GM12865 (cell line): ENCODE measurements at places on chromosomes 4 and X.

DNA sequence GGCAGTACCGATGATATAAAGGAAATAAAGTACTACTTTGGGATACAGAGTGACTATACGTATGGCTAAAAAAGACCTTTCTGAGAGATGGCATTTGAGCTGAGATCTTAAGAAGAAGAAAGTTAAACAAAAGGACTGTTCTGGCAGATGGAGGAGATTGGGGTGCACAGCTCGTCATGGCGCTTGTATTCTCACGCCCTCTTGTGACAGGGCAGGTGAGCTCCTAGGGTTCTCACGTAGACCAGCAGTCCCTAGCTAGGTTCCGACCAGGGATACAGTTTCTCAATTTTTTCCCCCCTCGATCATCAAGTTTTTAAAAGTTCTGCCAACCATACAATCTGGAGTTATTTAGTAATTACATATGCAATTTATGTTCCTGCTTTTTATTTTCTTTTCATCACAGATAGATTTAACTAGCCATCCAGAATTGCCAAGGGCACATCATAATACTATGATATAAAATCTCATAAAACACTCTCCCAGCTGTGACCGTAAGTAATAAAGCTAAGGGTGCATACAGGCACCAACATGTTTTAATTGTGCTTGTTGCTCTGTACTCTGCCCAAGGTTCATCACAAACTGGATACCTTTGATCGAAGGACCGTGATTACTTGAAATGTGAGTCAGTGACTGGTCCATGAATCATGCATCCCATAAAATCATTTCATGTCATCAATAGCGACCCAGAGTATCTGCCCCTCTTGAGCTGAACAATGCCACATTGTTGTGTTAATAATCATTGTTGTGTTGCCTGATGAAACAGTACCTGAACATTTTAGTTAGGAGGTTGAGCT is 69.4 kb upstream of the ZNF518B start:
- DNase-seq: peak; percentile 7

GRCh38 chr4:120995266-120996010 is 72.9 kb upstream of the PRDM5 start:
- no peak for DNase-seq

DNA sequence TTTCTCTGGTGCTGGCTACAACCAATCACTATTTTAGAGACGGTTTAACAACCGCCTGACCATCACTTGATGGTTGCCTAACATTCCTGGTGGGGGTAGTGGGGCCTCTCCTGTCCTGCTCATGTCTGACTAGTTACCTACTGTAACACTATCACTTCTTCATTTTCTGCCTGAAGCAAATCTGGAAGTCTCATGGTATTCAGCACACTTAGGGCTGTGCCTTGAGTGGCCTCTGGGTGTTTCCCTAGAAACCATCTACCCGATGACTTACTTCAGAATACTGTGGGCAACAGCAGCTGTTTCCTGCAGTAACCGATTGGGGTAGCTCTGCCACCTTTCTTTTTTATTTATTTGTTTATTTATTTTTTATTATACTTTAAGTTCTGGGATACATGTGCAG is 880.1 kb upstream of the INTU start:
- no peak for DNase-seq

DNA sequence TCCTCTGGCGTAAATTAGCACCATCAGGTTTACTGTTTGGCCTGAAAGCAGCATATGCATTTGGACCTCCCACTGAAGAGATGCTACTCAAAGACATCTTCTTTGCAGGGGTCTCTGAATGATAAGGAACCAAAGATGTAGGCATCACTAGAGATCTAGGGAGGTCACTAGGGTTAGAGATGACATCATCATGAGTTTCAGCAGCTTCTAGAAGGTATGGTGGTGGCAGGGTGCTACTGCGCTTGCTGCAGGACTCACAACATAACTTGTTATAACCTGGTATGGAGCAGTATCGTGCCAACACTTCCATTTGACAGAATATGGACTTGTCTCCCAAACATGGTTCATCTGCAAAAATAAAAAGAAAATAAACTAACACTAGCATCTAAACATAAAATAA is 251.6 kb downstream of the NPFFR2 start:
- no peak for DNase-seq

DNA sequence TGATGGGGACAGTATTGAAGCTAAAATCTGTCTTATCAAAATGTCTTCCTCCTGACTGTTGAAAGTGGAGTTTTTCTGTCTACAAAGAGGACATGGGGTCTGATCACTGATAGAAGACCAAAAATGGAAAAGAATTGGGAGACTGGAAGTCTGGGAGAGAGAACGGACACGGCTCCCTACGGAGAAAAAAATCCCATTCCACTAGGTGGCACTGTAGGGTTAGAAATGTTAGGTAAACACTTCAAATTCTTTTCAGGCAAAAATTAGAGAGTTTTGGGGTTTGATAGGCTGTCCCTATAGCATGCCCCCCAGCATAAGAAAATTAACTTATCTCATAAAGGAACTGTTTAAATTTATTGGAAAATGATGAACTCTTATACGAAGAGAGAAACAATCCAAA is 200.5 kb downstream of the FAM133A start:
- DNase-seq: peak; percentile 1

DNA sequence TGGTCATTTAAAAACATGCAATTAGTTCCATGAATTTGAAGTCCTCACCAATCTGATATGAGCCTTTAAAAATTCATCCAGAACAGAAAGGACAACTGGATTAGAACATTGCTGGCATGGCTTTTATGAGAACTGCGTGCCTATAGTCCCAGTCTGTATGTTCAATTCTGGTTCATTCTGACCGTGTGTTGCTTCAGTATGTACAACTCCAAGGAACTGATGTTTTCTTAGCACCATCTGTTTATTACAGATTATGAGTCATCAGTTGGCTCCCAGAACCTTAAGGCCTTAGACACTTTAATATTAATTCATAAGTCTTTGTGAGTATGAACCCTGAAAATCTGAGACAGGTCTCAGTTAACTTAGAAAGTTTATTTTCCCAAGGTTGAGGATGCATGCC is 115.0 kb downstream of the CEP44 start:
- DNase-seq: no peak

GRCh38 chr4:156413239-156414135 is 459.8 kb upstream of the CTSO start:
- DNase-seq: no peak

- DNase-seq: no peak
These were observed 15.8 kb downstream of the ATP1B4 start for GRCh38 chrX:120377715-120378114.

DNA sequence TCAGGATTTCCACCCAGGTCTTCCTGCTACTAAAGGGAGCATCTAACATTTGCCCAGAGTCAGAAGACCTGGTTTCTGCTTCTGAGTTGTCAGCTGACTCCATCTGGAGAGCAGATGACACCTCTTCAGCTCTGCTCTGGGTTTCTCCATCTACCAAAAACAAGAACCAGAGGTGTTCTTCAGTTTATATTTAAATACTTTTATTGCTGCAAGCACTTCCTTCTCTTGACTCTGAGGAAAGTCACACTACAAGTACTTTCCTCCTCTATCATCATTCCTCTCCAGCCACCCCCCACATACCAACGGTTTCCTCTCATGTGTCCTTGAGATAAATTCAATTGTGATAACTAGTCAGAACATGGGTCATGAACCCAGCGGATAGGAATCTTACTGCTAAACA is 88.4 kb downstream of the PPP3CA start:
- DNase-seq: peak; percentile 13

DNA sequence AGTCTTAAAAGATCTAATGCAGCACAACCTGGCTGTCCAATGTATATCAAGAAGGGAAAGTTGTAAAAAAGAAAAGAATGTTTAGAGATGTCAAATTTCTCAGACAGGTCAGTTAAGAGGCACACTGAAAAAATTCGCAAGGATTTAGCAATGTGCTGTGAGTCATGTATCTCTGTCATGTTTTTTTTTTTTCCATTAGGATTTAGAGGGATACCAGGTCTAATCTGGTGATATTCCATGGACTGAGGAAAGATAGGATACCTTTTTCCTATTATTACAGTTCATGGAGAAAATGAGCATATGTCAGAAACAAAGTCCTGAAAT is 815.4 kb upstream of the PCDH10 start:
- DNase-seq: no peak

GRCh38 chr4:52643785-52644244 is 15.3 kb downstream of the USP46 start:
- peak; percentile 53 for DNase-seq

DNA sequence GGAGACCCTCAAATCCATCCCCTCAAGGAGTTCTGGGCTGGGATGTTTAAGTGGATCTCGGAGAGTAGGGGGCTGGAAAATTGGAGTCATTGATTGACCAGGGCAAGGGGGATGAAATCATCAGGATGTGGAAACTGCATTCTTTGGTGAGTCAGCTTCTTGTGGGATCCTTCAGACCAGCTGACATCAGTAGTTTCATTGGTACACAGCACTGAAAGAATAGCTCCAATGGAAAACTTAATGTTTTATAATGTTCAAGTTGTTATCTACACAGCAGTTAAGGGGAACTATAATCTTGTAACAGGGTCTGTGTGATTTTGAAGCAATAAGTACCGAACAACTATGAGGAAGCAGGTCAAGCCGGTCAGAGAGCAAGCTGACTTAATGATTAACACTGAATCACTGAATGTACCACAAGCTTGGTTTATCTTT is 506.1 kb downstream of the RPA4 start:
- no peak for DNase-seq

GRCh38 chr4:86975927-86976326 is 41.1 kb downstream of the AFF1 start:
- no peak for DNase-seq

GRCh38 chrX:108735091-108735678 is 1.2 kb downstream of the IRS4 start:
- DNase-seq: peak; percentile 13

DNA sequence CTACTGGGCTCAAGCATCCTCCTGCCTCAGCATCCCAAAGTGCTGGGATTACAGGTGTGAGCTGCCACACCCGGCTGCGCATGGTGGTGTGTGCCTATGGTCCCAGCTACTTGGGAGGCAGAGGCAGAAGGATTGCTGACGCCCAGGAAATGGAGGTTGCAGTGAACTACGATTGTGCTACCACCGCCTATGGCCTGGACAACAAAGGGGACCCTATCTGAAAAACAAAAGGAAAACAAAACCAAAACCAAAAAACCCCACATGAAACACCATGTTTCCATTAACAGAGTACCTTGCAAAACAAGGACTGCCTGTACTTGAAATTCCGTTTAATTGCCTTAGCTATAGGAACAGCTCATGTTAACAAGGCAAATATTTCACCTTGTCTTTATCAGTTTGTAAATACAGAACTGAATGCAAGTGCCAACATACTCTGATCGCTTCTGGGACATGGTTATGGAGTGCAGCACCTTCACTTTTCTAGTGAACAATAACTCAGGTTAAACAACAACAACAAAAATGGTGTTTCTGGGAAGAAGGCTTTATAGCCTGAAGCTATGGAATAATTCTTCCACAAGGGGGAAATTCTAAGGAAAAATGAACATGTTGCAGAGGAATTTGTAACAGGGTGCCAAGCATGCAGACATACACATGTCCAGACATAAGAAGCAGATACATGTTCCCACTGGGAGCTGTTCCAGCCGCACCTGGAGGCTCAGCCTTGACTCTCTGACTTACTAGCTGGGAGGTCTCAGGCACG is 73.2 kb upstream of the STS start:
- DNase-seq: no peak

DNA sequence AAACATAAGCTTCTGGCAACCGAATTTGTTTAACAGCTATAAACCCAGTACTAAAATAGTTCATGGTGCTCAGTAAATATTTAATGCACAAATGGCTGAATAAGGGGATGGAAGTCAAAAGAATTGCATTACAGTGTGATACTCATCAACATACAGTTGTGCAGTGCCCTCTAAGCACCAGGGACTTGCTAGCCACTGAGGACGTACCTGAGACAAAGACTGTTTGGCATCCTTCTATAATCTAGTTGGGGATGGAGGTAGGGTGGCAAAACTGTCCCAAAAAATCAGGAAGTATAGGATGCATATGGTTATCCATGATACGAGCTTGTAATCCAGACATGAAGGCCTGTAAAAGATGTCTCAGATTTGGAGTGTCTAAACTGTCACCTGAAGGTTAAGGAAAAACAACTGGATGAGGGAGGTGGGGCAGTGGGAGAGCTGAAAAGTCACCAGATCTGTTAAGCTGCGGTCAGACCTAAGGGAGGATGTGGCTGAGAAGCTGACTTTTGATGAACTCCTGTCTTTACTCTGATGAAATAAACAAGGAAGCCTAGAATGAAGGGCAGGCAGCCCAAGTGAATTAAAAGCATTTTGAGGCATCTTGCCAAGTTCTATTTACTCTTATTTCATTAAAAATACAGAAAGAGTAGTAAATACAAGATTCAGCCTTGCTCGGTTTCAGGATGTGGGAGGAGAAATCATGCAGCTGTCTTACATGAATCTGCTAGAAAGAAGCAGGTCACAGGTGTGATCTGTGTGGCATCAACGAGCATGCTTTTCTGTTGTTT is 12.0 kb upstream of the CD38 start:
- DNase-seq: peak; percentile 46

GRCh38 chr4:162838671-162839070 is 328.0 kb downstream of the NAF1 start:
- no peak for DNase-seq

DNA sequence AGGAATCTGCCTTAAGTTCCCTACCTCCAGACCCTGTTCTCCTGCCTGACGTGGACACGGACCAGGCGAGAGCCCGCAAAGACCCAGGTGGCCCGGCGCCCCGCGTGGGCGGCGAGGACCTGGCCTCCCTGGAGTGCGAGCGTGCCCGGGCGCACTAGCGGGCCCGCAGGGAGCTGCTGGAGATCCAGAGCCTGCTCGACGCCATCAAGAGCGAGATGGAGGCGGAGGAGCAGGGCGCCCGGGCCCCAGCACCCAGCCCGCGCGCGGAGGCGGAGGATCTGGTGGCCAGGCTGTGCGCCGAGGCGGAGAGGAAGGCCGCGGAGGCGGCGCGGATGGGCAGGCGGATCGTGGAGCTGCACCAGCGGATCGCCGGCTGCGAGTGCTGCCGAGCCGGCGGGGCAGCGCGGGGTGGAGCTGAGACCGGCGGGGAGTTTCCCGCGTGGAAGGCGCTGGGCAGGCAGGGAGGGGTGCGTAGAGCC is 18.2 kb downstream of the MRFAP1 start:
- DNase-seq: peak; percentile 34

- no peak for DNase-seq
These were observed 25.4 kb upstream of the RASL11B start for GRCh38 chr4:52836678-52837077.

GRCh38 chr4:6548201-6548881 is 26.6 kb upstream of the MAN2B2 start:
- peak; percentile 13 for DNase-seq
